AG04450 (cell line): ENCODE measurements at places on chromosomes 1 and 21.

- DNase-seq, result no peak
These were observed 1.1 kb downstream of the THEM4 start for GRCh38 chr1:151908228-151908691.

DNA sequence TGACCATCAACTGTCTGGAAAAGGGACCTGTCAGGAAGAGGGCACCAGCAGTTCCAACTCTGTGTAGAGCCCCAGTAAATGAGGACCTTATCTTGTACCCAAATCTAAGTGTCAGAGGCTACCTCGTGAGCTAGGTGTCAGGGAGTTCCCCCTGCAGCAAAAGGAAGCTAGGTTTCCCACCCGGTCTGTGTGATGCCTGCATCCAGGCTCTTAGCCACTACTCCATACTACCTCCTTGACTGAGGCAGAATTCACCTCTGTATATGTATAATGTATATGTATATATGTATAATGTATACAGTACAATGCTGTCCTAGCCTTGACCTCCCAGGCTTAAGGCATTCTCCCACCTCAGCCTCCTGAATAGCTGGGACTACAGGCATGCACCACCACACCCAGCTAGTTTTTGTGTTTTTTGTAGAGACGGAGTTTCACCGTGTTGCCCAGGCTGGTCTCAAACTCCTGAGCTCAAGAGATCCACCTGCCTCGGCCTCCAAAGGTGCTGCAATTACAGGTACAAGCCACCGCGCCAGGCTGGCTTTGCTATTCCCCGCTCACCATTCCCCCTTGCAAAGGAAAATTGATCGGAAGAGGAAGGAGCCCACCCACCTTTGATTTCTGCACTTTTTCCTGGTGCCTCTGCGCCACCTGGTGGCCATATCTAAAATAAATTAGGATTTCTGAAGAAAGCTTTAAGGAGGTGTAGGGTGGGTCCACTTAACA lies 15.7 kb upstream of the LUZP1 start:
- DNase-seq, result no peak

DNA sequence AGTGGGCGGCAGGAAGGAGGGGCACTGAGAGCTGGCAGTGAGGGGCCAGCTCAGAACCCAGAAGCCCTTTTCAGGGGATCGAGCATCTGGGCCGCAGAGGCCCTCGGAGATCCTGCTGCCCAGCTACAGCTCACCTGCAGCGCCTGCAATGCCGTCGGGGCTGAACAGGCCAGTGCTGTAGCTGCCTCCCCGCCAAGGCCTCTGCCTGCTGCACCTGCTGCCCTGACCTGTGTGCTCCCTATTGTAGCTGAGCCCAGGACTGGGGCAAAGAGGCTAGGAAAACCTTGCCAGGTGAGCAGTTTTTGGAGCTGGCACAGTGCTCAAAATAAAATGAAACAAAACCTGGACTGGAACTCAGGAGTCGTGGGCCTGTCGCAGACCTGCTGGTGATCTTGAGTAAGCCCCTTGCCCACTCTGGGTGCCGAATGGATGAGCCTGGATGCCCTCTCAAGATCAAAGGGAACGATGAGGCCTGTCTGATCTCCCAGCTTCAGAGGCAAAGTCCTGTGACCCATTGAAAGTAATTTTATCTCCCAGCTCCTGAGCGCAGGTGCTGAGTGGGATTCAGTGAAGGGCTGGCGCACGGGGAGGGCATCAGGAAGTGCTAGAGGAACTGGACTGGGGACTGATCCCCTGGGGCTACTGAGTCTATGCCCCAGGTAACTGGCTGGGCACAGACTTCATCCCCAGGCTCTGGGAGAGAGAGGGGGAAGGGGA lies 154.6 kb downstream of the FOXD2 start:
- no peak for DNase-seq

DNA sequence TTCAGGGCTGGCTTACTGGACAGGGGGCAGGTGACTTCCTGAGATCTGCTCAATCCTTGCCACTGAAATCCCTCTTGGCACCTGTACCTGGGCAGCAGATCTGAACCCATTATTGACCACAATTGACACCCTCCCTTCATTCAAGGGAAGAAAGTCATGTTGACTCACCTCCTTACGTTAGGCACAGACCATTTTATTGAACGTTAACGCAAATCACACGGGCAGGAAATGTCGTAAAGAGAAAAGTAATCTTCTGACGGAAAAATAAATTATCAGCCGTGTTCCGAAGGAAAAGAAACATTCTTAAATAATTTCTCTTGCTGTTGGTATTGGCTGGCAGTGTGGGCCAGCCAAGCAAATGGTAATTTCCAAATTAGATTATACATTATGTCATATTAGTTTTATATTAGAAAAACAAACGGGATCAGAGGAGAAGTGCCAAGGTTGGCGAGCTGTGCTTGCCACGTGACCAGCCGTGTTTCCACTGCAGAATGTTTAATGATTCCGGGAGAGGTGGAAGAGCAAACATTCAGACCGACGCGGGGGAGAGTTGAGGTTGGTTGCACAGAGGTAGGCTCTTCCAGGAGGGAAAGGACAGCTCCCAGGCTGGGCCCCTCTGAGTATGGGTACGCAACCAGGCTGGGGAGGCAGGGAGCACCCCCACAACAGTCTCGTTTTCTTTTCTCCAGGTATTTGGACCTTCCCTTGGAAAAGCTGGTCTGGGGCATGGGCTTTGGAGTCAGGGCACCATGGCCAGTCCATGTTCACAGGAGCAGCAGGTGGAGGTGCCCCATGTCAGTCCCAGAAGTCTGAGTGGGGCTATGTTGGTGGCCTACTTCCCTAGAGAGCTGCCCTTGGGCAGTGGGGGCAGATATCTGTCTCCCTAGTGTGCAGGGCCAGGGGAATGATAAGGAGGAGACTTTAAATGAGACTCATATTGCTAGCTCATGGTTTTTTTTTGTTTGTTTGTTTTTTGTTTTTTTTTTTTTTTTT lies 121.1 kb downstream of the FOXD2 start:
- DNase-seq, result no peak

GRCh38 chr1:203519053-203519840 lies 25.3 kb downstream of the OPTC start:
- DNase-seq, result no peak

- DNase-seq, result no peak
These were observed 70.3 kb downstream of the MORN1 start for GRCh38 chr1:2320760-2321667.

- peak; percentile 55 for DNase-seq
These were observed 19.8 kb upstream of the VCAM1 start for GRCh38 chr1:100699744-100700143.

DNA sequence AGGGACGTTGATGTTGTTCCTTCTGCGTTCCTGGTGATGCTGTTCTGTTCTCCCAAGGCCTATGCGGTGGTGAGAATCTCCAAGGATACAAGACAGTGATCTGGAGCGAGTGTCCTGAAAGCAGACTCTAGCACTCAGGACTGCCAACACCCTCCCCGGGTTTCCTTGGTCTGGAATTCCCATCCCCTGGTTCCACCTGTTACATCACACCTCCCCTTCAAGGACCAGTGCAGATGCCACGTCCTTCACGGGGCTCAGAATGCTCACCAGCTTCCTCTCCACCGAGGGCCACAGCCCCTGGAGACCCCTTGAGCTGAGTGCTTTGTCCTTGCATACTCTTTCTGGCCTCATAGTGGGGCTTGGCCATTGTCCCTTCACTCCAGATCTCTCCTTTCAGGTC lies 43.5 kb downstream of the B3GALT5 start:
- no peak for DNase-seq

DNA sequence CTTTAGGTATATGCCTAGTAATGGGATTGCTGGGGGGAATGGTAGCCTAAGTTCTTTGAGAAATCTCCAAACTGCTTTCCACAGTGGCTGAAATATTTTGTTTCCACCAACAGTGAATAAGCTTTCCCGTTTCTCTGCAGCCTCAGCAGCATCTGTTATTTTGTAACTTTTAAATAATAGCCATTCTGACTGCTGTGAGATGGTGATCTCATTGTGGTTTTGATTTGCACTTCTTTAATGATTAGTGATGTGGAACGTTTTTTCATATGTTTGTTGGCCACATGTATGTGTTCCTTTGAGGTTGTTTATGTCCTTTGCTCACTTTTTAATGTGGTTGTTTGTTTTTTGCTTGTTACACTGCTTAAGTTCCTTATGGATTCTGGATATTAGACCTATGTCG lies 237.4 kb downstream of the CENPF start:
- no peak for DNase-seq

DNA sequence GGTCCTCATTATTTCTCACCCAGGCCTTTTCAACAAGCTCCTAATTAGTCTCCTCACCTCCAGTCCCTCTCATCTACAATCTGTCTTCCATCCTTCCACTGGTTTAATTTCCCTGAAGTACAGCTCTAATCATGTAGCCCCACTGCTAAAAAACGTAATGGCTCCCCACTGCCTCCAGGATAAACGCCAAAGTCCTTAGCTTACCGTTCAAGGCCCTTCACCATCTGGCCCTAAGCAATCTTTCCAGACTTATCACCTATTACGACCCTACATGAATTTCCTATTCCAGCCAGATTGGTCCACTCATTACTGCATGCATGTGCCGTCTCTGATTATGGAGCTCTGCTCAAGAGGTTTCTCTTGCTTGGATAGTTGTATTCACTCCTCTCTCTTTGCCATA lies 83.1 kb upstream of the DAB1 start:
- no peak for DNase-seq

DNA sequence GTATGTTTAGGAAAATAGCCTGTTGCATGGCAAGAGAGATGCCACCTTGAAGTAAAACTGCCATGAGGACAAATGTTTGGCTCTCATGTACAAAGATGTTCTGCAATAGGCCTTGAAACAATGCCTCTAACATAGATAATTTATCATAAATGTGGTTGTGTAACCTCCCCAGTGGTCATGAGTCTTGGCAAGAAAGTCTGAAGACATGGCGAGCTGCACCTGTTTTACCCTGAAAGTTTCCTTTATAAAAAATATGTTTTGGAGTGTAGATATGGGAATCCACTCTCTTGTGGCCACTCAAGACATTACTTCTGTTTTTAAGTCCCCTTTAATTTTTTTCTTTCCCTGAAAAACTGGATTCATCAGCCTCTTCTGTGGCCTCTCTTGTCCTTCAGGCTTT lies 2217.1 kb downstream of the NCAM2 start:
- DNase-seq, result no peak

DNA sequence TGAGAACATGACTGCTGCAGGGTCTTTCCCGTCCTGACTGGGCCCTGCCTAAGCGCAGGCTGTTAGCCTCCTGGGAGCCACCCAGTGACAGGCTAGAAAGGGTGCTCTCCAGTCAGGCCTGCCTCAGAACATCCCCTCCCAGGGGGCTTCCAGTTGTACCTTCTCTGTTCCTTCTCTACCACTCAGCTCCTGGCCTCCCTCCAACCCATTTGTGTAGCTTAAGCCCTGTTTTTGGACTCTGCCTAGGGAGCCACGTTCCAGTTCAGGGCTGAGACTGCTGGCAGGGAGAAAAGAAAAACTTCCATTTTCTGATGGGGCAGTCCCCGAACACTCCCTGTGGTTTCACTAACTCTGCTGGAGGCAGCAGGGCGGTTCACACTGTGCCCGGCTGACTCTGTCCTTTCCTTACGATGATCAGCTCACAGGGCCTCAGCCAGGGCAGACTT lies 15.3 kb upstream of the POU3F1 start:
- DNase-seq, result no peak

GRCh38 chr1:177487481-177487880 lies 316.7 kb downstream of the BRINP2 start:
- DNase-seq, result no peak

GRCh38 chr1:113129529-113130185 lies 56.7 kb downstream of the LRIG2 start:
- DNase-seq, result no peak

GRCh38 chr1:171794085-171794484 lies 12.6 kb downstream of the METTL13 start:
- DNase-seq, result no peak

DNA sequence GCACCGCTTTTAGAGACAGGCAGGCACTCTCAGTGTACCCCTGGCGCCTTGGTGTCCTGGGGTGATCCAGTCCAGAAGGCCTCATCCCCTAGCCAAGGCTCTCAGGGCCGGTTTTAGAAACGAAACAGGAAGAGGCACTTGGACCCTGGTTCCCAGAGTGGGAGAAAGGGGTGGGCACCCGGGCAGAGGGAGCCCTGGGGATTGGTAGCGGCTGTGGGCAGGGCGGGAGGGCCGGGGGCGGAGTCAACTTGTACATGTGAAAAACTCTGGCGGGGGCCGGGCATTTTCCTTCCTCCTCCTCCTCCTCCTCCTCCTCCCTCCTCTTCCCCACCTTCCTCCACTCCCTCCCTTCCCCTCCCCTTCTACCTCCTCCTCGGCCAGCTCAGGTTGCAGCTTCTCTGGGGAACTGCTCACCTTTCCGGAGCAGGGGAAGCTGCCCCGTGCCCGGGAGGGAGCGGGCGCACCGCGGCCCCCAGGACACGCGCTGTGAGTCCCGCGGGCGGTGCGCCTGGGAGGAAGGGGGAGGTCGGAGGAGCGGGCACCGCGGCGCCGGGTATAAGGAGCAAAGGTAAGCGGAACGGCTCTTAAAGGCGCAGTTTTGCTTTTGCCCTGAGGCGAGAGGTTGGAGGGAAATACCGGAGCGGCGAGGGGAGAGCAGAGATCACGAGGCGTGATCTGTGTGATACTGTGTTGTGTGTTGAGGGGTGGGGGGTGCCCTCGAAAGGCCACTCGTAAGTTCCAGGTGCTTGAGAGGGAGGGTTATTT lies at the start of gene CDK18:
CDK18 (plus strand) TSS at position 359 of the 765 bp plus-strand sequence. CDS start 18,499 bp downstream, outside the sequence.
- no peak for DNase-seq

GRCh38 chr1:246159279-246160227 lies 347.5 kb downstream of the SMYD3 start:
- DNase-seq, result no peak

DNA sequence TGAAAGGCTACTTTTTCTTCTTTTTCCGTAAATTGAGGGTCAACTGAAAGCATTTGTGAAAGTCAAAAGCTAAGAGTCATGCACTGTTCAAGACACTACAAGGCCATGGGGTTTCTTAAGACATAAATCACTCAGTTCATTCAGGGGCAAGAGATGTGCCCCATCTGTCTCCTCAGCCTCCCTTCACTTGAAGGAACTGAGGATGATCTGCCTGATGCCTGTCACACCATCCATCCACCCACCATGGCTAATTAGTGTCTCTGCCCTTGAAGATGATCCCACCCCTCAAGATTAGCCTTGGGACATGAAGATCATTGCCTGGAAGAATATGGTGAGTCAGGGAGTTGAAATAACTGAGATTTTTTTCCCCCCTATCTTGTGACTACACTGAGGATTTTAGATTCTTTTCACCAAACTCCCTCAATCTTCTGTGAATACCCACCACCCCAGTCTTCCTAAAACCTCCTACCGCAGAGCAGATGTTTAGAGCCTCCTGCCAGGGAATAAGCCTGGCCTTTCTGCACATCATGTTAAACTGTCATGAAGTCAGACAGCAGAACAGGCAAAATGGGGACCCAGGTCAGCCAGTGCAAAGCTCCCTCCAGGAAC lies 88.6 kb upstream of the LMO4 start:
- DNase-seq, result no peak

GRCh38 chr1:148352470-148353053 lies 130.5 kb downstream of the PPIAL4G start:
- no peak for DNase-seq

DNA sequence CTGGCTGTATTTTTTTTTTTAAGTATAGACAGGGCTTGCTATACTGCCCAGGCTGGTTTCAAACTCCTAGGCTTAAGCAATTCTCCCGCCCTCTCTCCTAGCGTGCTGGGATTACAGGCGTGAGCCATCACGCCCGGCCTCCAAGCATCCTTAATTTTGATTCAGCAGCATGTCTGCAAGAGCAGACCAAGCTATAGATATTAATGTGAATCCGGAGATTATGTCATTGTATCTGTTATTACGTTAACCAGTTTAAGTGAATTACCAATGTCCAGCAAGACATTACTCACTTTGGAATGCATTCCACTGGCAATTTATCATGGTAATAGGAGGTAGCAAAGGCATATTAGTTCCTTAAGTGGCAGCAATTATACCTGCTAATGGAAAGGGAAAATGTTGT lies 179.7 kb downstream of the CHRM3 start:
- no peak for DNase-seq
